ENCODE measurements at places on chromosomes 13 and 19.

DNA sequence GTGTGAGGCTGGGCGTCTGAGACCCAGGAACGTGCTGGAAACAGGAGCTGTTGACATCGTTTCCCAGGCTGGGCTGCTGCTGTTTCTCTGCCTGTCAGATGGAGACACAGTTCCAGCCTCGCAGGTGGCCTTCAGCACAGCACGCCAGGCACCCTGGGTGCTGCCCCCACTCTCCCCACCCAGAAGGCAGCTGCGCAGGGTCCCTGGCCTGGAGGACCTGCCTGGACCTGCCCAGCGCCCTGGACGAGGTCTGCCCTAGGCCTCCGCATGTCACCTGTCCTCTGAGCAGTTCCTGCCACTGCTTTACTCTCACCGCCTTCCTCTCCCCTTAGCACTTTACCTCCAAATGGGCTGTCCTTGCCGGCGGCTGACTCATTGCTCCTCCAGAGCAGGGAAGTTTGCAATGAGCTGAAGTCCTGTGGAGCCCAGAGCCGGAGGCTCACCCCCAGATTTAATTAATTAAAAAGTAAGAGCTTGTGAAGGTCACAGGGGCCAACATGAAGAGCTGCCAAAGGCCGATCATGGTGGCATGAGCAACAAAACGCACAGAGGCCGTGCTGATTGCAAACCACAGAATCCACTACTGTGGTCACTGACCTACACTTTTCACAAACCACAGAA lies 32.2 kb downstream of the C13orf46 start:
- no peak for DNase-seq

DNA sequence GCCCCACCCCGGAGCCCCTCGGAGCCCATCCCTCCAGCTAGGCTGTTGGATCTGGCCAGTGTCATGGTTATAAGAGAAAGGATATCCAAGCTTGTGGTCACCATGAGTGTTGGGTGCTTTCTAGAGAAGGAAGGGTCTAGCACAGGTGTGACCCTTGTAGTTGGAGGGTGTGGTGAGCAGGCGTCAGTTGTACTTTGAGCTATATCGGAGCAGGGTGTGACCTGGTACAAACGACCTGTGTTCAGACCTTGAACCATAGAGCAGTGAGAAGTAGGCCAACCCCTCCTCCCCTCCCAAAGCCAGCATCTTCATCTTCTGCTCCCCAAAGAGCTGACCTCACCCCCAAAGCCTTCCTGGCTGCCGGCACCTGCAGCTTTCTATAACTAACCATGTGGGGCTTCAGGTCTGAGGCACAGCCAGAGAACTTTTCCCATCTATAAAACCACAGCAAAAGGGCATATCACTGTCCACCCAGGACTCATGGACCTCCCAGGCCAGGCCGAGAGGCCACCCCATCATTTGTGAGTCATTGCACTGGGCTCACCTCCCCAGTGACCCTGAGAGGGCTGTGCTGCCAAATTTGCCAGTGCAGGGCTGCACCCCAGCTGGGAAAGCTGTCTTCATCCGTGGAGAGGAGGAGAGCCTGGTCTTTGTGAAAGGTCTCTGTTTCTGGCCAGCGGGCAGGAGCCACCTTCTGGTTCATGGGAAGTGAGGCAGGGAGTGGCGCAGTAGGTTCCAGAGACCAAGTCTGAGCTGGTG lies 14.2 kb downstream of the RAB8A start:
- no peak for DNase-seq

DNA sequence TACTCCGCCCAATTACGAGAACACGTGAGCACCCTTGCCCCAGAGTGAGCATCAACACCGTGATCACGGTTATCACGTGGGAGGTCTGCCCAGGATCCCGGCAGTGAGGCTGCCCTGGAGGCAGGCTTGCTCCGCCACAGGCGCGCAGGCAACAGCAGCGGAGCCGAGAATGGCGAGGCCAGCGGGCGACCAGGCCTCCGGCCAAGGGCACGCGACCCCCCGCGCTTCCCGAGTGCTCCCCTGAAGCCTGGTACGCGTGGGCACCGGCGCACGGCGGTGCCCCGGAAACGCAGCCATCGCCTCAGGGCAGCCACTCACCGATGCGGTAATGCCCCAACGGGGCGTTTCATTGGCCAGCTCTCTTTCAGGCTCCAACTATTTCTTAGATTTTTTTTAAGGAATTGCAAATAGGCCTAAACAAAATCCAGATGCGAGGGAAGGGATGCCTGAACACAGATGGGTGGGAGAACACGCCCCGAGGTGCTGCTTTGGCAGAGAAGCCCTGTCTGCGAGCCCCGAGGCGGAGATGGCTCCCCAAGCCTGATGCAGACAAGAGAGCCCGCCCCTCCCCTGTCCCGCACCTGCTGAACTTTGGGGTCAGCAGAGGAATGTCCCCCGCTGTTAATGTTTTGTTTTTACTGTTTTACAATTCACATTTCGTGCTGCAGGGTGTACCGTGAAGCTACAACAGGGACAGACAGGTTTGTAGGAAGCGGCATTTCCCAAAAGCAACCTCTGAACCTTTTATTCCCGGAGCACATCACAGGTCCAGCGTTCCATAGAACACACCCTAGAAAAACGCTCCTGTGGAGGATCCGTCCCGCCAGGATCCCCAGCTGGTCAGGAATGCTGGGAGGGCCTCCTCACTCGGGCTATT lies 132.7 kb downstream of the ZDHHC20 start:
- peak; percentile 73 for DNase-seq

- no peak for DNase-seq
Measured at GRCh38 chr13:106810069-106810468, 242.1 kb upstream of the ARGLU1 start.

DNA sequence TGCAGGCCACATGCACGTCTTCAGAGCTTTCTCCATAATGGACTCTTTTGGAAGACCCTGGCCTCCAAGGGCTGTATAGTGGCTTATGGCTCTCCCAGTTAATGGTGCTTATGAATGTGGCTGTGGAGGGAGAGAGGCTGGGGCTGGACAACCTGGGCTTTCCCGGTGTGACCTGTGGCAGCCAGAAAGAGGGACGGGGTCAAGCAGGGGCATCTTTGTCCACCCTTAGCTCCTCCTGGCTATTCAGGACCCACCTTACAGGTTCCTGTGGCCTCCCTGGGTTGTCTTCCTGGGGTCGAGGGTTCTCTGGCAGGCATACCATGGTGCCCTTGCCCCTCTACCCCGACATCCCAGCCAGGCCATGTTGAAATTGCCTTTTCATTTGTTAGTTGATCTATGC lies 75.6 kb downstream of the SIPA1L3 start:
- DNase-seq = no peak

GRCh38 chr19:38061294-38061693 lies 154.3 kb downstream of the SIPA1L3 start:
- peak; percentile 76 for DNase-seq
